ENCODE measurements at places on chromosomes 1 and 21. TPM values are rescaled to one million over a fixed set of nuclear protein-coding genes. Genes with fewer than 3 reads are reported as not detected.

Gene GJC2
- polyA plus RNA-seq: 0.63 TPM

Gene EFNA1
- polyA plus RNA-seq: 116 TPM

Gene USH2A
- under 0.01 TPM for polyA plus RNA-seq

Gene OR14K1
- not detected for polyA plus RNA-seq

Gene FNBP1L
- polyA plus RNA-seq: 13.0 TPM

Gene DISP3
- not detected for polyA plus RNA-seq

Gene CYP4X1
- polyA plus RNA-seq: 1.2 TPM

Gene IGSF3
- polyA plus RNA-seq: 83.3 TPM

Gene C1orf167
- polyA plus RNA-seq: not detected

Gene MEAF6
- polyA plus RNA-seq: 49.3 TPM

Gene TDRD10
- polyA plus RNA-seq: not detected

Gene LRRIQ3
- polyA plus RNA-seq: 1.1 TPM

Gene GFI1
- polyA plus RNA-seq: 0.13 TPM

Gene RGS1
- not detected for polyA plus RNA-seq

Gene TNFRSF18
- 0.63 TPM for polyA plus RNA-seq

Gene INSRR
- not detected for polyA plus RNA-seq

Gene RAB3B
- polyA plus RNA-seq: 1.2 TPM

Gene B3GALT2
- not detected for polyA plus RNA-seq

Gene OR10R2
- not detected for polyA plus RNA-seq

Gene SPRR2A
- 4.7 TPM for polyA plus RNA-seq

Gene MXRA8
- 0.14 TPM for polyA plus RNA-seq

Gene C4BPB
- not detected for polyA plus RNA-seq

Gene C8B
- polyA plus RNA-seq: 0.04 TPM

Gene MRPS21
- polyA plus RNA-seq: 149 TPM

Gene PLEKHA6
- 1.5 TPM for polyA plus RNA-seq

Gene CCDC185
- polyA plus RNA-seq: not detected

Gene LRRC39
- polyA plus RNA-seq: 0.88 TPM

Gene RXFP4
- not detected for polyA plus RNA-seq

Gene TSPAN2
- 1.1 TPM for polyA plus RNA-seq

Gene GPR52
- 0.15 TPM for polyA plus RNA-seq

Gene AMY2A
- not detected for polyA plus RNA-seq

Gene CTNNBIP1
- 92.3 TPM for polyA plus RNA-seq

Gene TNNI3K
- not detected for polyA plus RNA-seq

Gene SLC45A3
- polyA plus RNA-seq: 2.8 TPM

Gene SFT2D2
- polyA plus RNA-seq: 38.7 TPM

Gene AK4
- 90.0 TPM for polyA plus RNA-seq

Gene SPATA1
- 0.25 TPM for polyA plus RNA-seq

Gene ALDH9A1
- 77.4 TPM for polyA plus RNA-seq

Gene MYOM3
- polyA plus RNA-seq: 0.49 TPM

Gene RPL22
- 421 TPM for polyA plus RNA-seq

Gene SELL
- 0.03 TPM for polyA plus RNA-seq

Measured in keratinocyte (primary cell).